ENCODE measurements at places on chromosomes 7 and 10.

DNA sequence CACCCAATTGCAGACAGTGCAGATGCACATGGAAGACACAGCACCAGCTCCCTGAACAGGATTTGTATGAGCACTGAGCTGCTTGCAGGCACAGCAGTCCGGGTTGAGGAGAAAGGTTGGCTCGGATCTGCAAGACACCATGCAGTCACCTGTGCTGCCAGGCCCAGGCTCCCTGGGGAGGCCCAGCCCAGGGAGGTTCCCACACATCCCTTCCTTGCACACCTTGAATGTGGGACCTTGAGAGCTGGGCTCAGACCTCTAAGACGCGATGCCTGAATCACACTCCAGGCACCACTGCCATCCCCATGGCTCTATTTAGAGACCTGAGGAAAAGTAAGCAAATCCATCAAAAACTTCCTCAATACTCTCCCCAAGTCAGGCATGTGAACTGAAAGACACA lies 397.7 kb downstream of the TCERG1L start:
- DNase-seq, result no peak

GRCh38 chr7:10973061-10973941 lies at the start of gene PHF14:
TSS of gene PHF14 (plus strand) at chr7:10973872. CDS start at chr7:10974324, 452 bp downstream.
- peak; percentile 87 for DNase-seq

GRCh38 chr10:127926455-127926854 lies 19.6 kb downstream of the PTPRE start:
- no peak for DNase-seq

DNA sequence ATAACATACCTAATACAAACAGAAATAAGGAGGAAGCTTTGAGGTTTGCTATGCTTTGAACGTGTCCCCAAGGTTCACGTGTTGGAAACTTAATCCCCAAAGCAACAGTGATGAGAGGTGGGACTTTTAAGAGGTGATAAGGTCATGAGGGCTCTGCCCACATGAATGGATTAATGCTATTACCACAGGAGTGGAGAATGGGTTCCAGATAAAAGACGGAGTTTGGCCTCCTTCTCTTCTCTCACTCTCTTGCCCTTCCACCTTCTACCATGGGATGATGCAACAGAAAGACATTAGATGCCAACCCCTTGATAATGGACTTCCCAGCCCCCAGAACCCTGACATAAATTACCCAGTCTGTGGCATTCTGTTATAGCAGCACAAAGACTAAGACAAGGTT lies 9.6 kb downstream of the ITGB1 start:
- no peak for DNase-seq

GRCh38 chr7:150852371-150852905 lies at the start of gene AOC1:
TSS of gene AOC1 (plus strand) at chr7:150852517. CDS start at chr7:150856471, 3,954 bp downstream.
- no peak for DNase-seq

GRCh38 chr10:124157271-124157681 lies 63.9 kb upstream of the CHST15 start:
- DNase-seq, result no peak

DNA sequence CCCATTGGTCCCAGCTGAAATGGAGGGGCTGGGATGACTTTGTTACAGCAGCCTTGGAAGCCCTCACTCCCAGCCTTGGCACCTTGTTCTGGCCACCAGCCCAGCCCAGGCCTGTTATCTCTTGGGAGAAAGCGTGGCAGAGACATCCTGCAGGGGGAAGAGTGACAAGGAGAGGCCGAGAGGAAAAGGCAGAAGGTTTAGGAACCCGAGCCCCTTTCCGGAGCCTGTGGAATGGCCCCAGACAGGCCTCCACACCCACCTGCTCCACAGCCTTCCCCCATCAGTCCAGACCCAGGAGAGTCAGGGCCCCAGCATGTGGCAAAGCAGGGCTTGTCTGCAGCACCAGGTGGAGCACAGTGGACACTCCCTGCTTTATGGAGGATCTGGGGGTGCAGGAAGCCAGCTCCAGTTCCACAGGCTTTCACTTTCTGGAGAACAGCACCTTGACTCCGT lies 24.1 kb upstream of the TRIM8 start:
- no peak for DNase-seq

- no peak for DNase-seq
These were observed 101.0 kb downstream of the SMURF1 start for GRCh38 chr7:99042957-99043356.

GRCh38 chr7:148584154-148584827 lies 6.3 kb upstream of the C7orf33 start:
- no peak for DNase-seq

GRCh38 chr7:67311901-67312300 lies 315.3 kb downstream of the TYW1 start:
- DNase-seq, result no peak

DNA sequence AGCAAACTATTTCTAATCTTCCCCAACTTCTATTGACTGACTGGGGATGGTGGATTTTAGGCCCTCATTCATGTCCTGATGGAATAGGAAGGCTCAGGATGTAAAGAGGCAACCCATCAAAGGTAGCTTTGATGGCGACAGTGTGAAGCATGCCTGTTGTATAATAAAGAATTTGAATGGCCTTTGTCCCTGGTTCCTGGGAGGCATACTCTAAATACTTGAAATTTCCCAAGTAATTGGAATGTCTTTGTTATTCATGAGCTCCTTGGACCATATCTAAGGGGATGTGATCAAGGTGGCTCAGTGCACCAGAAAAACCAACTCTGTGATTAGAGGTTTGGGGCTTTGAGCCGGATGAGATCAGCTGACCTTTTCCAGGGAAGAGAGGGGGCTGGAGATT lies 264.5 kb upstream of the NEBL start:
- no peak for DNase-seq

DNA sequence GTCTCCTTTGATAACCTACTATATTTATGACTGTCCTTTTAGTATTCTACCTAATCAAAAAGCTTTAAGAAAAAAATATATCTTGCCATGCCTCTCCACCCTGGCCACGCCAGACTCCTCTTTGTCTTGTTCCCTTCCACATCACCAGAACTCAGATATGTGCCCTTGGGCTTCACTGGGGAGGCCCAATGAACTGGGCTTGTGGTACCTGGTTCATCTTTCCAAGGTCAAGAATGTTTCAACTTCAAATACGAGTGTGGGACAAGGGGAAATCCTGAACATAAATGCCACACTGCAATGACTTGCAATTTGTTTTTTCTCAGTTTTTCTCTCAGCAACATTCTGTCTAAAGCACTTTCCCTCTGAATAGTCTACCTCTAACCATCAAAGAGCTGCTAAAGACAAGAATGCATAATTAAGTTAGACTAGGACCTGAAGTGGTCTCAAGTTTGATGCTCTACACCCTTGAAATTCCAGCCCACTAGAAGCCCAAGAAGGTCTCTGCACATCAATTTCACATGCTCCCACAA lies 9.9 kb downstream of the ERCC6 start:
- DNase-seq, result no peak

GRCh38 chr10:83274088-83274487 lies 865.2 kb upstream of the GHITM start:
- no peak for DNase-seq

GRCh38 chr10:15349112-15349511 lies 22.0 kb downstream of the FAM171A1 start:
- no peak for DNase-seq

GRCh38 chr7:27459021-27459730 lies 203.5 kb downstream of the HIBADH start:
- DNase-seq, result no peak

DNA sequence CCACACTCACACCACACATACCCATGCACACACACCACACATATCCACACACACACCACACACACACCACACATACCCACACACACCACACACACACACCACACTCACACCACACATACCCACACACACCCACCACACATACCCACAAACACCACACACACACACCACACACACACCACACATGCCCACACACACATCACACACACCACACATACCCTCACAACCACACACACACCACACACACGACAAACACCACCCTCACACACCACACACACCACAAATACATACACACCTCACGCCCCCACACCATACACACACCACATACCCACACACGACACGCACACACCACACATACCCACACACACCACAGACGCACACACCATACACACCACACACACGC lies 119.7 kb downstream of the PON1 start:
- no peak for DNase-seq

DNA sequence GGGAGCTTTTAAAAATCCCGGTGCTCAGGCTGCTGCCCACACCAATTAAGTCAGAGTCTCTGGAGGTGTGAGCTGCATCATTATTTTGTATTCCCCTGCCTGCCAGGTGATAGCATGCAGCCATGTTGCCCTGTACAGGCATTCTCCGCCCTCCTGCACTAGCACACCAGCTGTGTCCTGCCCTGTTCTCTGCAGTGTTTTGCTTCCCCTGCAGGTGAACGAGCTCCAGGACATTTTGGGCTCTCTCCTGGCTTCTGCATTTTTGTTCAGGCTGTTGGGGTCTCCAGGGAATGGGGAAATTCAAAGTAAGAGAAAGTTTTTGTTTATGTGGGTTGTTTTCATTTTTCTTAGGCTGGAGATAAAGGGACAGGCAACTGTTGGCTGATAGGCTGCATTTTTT lies 271.0 kb upstream of the COBL start:
- DNase-seq, result no peak

DNA sequence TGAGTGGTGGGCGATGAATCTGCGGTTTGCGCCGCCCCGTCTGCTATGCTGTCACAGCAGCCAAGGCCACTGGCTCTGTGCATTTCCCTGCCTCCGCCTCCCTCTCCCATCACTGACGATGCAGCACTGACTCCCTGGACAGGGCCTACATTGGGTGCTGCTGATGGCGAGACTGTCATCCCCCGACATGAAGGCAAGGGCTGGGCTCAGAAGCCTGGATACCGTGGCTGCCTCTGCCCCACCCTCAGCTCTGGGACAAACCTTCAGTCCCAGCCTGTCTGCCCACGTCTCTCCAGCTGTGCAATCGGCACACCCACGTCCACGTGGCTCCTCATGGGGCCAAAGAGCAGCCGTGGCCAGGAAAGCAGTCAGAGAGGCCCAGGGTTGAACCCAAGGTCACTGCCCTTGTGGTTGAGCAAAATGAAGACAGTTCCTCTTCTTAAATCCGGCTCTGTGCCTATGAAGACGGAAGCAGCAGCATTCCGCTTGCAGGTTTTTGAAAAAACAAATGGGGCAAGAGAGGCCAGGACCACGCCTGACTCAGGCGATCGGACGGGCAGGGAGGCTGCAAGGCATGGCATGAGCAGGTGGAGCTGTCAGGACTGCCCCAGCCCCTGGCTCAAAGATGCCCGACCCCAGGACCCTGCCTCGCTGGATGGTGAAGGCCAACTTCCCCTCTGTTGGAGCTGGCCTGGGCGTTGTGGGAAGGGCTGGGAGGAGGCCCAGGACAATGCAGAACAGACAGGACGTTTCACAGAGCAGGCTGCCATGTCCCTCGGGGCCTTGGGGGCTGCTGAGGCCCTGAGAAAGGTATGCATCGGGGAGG lies 517.5 kb downstream of the DNAJB6 start:
- no peak for DNase-seq

DNA sequence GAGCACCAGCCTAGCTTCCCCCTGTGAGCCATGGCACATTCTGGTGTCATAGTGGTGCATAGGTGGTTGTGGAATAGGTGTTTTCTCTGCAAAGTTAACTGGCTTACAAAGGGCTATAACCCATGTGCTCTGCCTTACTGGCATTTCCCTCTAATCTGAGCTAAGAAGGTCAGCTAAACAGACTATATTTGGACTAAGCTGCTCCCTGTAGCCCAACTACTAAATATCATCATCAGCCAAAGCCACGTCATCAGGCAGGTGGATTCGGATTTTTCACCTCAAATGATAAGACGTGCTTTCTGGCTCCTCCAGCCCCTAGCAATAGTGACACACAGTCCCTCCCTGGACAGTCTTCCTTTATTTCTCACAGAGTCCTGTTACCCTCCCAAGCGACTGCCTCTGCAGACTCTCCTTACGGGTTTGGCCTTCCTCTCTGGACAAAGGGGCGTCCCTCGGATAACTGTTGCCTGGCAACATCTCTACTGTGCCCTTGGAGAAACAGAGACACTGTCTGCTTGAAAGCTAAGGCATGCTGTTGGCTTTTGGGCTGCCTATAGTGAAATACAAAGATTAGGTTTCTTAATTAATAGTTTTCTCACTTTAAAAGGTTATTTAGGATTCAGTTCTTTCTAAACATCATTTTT lies 9.1 kb downstream of the SLC13A4 start:
- DNase-seq, result no peak

- DNase-seq, result no peak
These were observed 102.9 kb downstream of the ELAPOR2 start for GRCh38 chr7:86956567-86956966.

- no peak for DNase-seq
These were observed 43.1 kb upstream of the ADRB1 start for GRCh38 chr10:114000457-114001010.

GRCh38 chr10:32600317-32600716 lies 154.4 kb downstream of the CCDC7 start:
- no peak for DNase-seq

GRCh38 chr10:79176949-79177602 lies 108.3 kb downstream of the ZMIZ1 start:
- no peak for DNase-seq

DNA sequence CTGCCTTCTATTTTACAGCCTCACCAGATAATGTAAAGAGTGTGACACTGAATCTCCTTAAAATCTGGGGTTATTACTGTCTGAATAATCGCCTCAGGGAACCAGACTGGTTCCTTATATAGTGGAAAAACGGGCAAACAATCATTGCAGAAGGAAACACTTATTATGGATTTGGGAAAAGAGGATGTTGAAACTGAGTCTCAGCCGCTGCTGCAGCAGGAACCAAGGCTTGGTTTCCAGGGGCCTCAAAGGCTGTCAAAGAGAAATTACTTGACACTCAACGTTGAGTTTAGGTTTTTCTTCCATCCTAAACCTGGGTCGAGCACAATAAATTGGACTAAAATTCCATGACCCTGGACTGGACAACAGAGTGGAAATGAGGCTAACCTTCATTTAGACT lies 103.8 kb upstream of the AHR start:
- no peak for DNase-seq

- DNase-seq, result no peak
These were observed 10.2 kb downstream of the KIAA1549 start for GRCh38 chr7:138970952-138971351.

- no peak for DNase-seq
These were observed 190.5 kb upstream of the PPP1R3A start for GRCh38 chr7:114109304-114109703.

GRCh38 chr10:79066411-79067240 lies 2.1 kb upstream of the ZMIZ1 start:
- DNase-seq, result no peak

- DNase-seq, result no peak
These were observed 213.0 kb upstream of the INHBA start for GRCh38 chr7:41915871-41916270.

- DNase-seq, result no peak
These were observed 470.8 kb upstream of the SEMA3A start for GRCh38 chr7:84665339-84665738.

DNA sequence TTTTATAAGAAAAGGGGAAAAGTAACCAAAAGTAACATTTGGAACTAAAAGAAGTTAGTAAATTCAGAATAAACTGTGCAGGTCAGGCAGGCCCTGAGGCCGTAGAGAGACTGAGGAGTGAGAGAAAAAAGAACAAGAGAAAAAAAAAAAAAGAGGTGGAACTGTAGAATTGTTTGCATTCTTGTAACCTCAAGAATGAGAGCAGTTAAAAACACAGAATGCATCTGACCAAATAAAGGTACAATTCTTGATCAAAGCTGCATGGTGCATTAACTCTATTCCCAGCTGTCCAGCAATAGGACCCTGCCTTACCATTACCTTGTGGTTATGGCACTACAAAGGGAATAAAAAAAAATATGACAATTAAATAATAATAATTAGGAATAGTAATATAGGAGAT lies 170.1 kb upstream of the SEMA3A start:
- no peak for DNase-seq

Measured in stimulated activated CD8-positive, alpha-beta memory T cell treated with anti-CD3 and anti-CD28 coated beads, Interleukin-7, amount 100 ng/mL, for 1 hour (primary cell).